ENCODE measurements at places on chromosomes 2 and 18. TPM values are rescaled to one million over a fixed set of nuclear protein-coding genes. Genes with fewer than 3 reads are reported as not detected.

The ADCYAP1 gene
- total RNA-seq = not detected

The UGT1A4 gene
- total RNA-seq = not detected

The FBXO15 gene
- total RNA-seq = not detected

The ECEL1 gene
- not detected for total RNA-seq

The ABI2 gene
- total RNA-seq = 36.4 TPM

The CHRND gene
- not detected for total RNA-seq

The DSC1 gene
- not detected for total RNA-seq

The LONRF2 gene
- total RNA-seq = not detected

Measured in vein endothelial cell (primary cell).